ENCODE measurements at places on chromosomes 4 and X.
A peak's percentile ranks its signal among the peaks of the same experiment; 100 is the strongest.

- no peak for DNase-seq
Observed at GRCh38 chr4:13933191-13933590, 305.7 kb upstream of the BOD1L1 start.

DNA sequence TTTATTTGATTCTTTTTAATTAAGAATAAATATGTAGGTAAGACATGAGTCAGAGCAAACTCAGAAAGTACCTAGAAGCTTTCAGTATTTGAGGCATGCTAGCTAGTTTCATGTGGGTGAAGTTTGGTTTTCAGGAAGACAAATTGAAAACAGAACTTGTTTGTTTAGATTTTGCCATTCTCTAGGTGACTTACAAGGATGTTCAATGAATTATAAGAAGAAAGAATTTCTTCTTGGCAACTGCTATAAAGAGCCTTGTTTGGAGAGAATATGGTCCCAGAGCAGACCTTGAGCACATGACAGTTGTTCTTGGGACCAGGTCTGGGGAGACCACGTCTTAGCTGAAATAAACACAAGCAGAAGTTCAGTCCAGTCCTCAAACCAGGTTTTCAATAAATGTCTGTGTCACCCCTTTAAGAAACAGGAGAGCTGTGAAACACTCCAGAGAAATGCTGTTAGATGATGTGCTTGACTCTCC, 38.0 kb upstream of the IL21 start:
- no peak for DNase-seq

GRCh38 chrX:150211988-150212387, 151.1 kb upstream of the MAMLD1 start:
- no peak for DNase-seq

DNA sequence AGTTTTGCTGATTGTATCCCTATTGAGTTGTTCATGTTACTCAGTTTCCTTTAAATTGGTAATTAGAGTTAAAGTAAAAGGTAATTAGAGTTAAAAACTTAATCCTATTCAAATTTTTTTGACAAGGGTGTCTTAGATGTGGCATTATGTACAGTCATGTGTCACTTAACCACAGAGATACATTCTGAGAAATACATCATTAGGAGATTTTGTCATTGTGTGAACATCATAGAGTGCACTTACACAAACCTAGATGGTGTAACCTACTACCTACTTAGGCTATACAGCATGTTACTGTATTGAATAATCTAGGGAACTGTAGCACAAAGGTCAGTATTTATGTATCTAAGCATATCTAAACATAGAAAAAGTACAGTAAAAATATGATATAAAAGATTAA, 39.2 kb downstream of the BEX3 start:
- DNase-seq, result no peak

DNA sequence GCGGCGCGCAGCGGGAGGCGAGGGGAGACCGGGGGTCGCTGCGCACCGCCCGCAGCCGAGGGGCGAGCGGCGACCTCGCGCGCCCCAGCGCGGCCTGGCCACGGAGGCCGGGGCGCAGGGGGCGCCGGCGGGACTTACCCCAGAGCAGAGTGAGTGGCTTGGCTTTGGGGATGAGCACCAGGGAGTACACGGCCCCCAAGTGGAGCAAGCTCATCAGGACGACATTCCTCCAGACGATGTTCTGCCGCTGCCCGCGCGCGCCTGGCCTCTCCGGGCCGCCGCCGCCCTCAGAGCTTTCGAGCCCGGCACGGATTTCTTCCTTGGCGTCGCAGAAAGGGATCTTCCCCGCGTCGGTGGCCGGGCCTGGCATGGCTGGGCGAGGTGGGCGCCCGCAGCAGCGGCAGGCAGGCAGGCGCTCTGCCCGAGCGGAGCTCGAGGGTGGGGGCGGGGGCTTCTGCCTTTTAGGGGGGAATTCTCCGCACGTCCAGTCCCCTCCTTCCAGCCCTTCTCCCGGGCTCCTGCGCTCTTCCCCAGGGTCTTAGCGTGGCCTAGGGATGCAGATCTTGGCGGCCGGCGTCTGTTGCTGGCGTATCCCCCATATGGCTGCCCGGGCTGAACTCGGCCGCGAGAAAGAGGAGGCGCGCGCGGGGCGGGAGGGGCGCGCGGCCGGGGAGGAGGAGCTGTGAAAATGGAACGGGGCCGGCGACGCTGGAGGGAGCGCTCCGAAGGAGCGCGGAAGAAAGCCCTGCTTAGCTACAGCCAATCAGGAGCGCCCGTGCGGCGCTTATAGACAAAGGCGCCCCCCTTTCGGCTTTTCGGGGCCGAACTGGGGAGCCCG, at the start of gene SCD5:
Gene SCD5 (minus strand): TSS at position 629 of the 838 bp plus-strand sequence. CDS start 259 bp downstream, at position 370.
- DNase-seq, result peak; percentile 60

- no peak for DNase-seq
Observed at GRCh38 chr4:183350317-183351071, 28.3 kb upstream of the CLDN24 start.

GRCh38 chr4:111027526-111027925, 404.6 kb upstream of the PITX2 start:
- no peak for DNase-seq

DNA sequence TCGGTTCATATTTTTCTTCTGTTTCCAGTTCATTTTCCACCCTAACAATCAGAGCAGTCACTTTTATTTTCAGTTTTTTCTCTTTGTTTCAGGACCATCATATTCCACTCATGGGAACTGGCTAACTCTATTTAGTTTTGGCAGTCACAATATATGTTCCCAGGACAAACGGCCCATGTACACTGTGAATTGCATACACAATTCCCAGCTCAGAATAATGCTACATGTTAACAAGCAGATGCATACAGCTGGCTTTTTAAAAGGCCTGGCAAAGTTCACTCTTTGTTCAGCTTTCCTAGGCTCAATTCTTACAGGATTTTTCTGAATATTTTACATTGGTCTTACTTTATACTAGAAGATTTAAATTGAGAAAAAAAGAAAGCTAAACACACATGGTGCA, 224.9 kb downstream of the ANKRD50 start:
- no peak for DNase-seq
